Testis (tissue), 5 donors: ENCODE measurements at places on chromosomes 6 and 20.

- no peak for DNase-seq
Observed at GRCh38 chr6:70281923-70282311, 21.0 kb downstream of the COL9A1 start.

- DNase-seq, result no peak
Observed at GRCh38 chr6:7401075-7401474, 11.5 kb downstream of the RIOK1 start.

DNA sequence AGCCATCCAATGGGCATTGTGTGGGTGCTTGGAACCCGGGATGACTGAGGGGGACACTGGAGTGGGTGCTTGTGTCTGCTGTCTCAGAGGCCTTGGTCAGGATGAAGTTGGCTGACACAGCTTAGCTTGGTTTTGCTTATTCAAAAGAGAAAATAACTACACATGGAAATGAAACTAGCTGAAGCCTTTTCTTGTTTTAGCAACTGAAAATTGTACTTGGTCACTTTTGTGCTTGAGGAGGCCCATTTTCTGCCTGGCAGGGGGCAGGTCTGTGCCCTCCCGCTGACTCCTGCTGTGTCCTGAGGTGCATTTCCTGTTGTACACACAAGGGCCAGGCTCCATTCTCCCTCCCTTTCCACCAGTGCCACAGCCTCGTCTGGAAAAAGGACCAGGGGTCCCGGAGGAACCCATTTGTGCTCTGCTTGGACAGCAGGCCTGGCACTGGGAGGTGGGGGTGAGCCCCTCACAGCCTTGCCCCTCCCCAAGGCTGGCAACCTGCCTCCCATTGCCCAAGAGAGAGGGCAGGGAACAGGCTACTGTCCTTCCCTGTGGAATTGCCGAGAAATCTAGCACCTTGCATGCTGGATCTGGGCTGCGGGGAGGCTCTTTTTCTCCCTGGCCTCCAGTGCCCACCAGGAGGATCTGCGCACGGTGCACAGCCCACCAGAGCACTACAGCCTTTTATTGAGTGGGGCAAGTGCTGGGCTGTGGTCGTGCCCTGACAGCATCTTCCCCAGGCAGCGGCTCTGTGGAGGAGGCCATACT is 49.4 kb downstream of the PYGB start:
- DNase-seq, result no peak

DNA sequence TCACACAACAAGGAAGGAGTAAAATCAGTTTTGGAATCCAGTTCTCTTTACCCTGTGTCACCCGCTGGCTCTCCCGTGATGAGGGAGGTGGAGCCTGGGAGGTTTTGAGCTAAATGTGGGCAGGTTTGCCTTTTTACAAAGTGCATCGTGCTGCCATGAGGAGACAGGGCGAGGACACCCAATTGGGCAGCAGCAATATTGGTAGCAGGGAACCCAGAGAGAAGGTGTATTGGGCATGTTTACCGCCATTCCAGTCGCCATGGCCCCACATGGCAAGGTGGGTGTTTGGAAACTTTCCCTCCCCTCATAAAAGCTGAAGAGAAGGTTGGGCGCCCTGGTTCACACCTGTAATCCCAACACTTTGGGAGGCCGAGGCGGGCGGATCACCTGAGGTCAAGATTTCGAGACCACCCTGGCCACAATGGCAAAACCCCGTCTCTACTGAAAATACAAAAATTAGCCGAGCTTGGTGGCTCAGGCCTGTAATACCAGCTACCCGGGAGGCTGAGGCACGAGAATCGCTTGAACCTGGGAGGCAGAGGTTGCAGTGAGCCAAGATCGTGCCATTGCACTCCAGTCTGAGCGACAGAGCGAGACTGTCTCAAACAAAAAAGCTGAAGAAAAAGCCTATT is 3.5 kb upstream of the UBE2V1 start:
- no peak for DNase-seq

DNA sequence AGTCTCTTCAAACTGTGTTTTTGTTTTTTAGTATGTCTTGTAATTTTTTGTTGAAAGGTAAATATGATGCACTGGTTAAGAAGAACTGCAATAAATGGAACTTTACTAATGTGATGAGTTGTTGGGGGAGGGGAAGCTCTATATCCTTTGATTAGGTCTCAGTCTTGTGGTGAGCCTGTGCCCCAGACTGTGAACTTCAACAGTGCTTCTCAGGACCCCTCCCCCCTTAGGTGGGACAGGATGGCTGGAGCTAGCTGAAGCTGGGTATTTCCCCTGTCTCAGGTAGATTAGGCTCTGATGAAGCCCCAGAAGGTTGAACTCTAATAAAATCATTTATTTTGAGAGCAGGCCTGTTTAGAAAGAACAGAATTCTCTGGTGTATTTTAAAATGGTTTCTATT is 31.4 kb upstream of the TASP1 start:
- DNase-seq, result no peak
